Erythroblast (primary cell): ENCODE measurements at places on chromosomes 6 and 20.

GRCh38 chr6:71292001-71292400 is 3.4 kb downstream of the OGFRL1 start:
- no peak for DNase-seq

- peak; percentile 90 for DNase-seq
Observed at GRCh38 chr6:135073756-135074393, 19.3 kb upstream of the HBS1L start.

GRCh38 chr6:27599859-27600532 is 127.1 kb upstream of the ZNF184 start:
- DNase-seq: no peak

GRCh38 chr20:52303281-52303950 is 111.8 kb upstream of the ZFP64 start:
- DNase-seq: no peak

GRCh38 chr6:53526000-53526399 is 18.9 kb downstream of the GCLC start:
- no peak for DNase-seq

- DNase-seq: no peak
Observed at GRCh38 chr6:130982941-130983456, 80.0 kb downstream of the EPB41L2 start.

GRCh38 chr6:628766-629165 is 28.1 kb downstream of the HUS1B start:
- no peak for DNase-seq

DNA sequence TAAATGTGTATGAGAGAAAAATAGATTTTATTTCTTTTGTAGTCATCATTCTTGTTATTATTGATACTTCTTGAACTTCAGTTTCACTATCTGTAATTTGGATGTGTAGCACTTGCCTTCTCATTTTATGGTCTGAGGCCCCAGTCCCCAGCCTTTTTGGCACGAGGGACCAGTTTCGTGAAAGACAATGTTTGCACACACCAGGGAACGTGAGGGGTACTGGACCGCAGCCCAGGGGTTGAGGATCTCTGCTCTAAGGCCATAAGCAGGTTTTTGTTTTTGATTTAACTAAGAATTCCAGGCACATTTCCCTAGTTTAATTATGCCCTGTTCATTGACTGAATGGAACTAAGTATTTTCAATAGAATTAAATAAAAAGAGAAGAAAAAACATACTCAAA is 261.5 kb downstream of the BMP2 start:
- no peak for DNase-seq

DNA sequence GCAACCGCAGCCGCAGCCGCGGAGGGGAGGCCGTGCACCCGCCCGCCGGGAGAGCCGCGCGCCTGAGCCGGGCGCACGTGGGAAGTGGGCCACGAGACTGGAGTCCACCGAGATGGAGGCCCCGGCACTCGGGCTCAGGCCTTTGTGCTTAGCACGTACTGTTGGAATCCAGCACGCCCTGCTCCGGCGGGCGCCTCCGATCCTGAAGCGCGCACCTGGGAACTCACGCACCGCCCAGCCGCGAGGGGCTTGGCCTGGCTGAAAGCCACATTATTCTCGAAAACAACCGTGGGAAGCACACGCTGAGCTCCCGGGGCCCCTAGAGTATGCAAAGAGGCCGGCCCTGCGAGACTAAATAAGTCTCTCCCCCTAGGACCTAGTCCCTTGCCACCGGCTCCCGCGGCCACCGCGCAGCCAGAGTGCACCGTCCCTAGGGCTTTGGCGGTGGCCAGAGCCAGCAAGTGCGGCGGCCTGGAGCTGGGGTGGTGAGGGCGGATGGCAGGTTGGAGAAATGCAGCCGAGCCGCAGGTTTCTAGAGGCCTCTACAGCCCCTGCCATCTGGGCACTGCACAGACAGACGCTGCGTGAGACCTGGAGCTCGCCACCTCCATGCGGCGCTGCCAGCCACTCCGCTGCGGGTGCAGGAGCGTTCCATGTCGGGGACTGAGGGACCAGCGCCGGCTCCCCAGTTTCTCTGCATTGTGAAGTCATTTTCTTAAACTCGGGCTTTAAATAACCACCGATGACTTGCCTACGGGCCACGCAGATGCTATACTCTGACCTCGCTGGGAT is 42.0 kb upstream of the LY86 start:
- no peak for DNase-seq

DNA sequence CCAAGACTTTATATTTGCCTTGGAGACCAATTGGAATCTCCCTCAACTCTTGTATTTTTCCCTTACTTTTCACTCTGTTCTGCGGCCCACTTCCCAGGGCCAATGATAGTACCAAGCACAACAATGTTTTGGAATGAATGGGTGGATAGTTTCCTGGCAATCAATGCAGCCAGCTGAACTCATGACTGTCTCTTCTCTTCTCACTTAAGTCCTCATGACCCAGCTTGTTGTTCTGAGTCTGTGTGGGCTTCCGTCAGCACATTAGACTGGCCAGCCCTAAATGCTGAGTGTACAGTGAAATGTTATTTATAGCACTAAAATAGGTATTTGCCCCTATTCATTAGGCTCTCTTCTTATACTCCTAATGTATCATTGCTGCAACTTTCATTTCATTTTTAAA is 5.6 kb upstream of the MBOAT1 start:
- no peak for DNase-seq

DNA sequence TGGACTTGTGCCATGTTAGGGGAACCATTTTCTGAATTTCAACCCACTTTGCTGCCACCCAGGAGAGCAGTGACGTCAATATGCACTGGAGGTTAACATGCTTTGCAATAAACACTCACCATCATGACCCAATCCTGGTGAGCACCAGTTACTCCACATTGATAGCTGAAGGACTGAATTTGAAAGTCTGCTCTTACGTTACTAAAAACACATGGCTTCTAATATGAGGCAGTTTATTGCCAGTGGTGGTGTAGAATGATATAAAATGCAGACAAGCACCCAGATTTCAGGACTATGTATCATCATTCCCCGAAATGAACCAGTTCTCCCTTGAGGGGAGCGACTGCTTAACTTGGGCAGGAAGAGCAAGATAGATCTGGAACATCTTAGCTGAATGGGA is 23.8 kb downstream of the RFPL4B start:
- DNase-seq: no peak
